ENCODE measurements at places on chromosomes 3 and 15. TPM values are rescaled to one million over a fixed set of nuclear protein-coding genes. Genes with fewer than 3 reads are reported as not detected.

Gene POLQ
- 2.8 TPM for polyA plus RNA-seq

Gene COLQ
- 7.5 TPM for polyA plus RNA-seq

Gene COL6A5
- not detected for polyA plus RNA-seq

Gene EPHA3
- 3.2 TPM for polyA plus RNA-seq

Gene ETV5
- 29.3 TPM for polyA plus RNA-seq

Measured in cardiac muscle cell (in vitro differentiated cells and primary cell).